ENCODE measurements at places on chromosomes 5 and 9.

- DNase-seq, result no peak
These were observed 98.1 kb upstream of the CCDC112 start for GRCh38 chr5:115394531-115394930.

- no peak for DNase-seq
These were observed 2200.4 kb upstream of the C9orf72 start for GRCh38 chr9:29773676-29774075.

DNA sequence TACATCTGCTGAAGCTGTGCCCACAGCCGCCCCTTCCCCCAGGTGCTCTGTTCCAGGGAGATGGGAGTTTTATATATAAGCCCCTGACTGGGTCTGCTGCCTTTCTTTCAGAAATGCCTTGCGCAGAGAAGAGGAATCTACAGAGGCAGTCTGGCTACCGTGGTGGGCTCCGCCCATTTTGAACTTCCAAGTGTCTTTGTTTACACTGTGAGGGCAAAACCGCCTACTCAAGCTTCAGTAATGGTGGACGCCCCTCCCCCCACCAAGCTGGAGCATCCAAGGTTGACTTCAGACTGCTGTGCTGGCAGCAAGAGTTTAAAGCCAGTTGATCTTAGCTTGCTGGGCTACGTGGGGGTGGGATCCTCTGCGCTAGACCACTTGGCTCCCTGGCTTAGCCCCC lies 41.3 kb downstream of the RANBP17 start:
- no peak for DNase-seq

DNA sequence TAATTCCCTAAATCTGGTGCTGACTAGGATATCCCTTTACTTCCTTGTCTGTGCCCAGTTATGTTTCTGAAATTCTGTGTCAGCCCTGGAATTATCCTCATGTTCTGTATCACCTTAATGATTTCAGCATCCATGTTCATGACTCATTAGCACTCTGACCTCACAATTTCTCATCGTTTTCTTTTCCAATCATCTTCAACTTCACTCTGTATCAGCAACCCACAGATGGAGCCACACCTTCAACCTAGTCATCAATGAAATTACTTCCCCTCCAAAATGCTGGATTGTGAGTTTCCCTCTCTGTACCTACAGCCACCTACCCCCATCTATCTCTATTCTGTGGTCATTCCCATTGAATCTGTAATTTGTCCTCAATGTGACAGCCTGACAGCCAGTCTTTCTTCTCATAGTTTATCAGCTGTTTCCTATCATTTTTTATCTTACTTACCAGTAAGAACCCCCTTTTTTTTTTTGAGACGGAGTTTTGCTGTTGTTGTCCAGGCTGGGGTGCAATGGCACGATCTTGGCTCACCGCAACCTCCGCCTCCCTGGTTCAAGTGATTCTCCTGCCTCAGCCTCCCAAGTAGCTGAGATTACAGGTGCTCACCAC lies 3.1 kb upstream of the IL6ST start:
- DNase-seq, result no peak

DNA sequence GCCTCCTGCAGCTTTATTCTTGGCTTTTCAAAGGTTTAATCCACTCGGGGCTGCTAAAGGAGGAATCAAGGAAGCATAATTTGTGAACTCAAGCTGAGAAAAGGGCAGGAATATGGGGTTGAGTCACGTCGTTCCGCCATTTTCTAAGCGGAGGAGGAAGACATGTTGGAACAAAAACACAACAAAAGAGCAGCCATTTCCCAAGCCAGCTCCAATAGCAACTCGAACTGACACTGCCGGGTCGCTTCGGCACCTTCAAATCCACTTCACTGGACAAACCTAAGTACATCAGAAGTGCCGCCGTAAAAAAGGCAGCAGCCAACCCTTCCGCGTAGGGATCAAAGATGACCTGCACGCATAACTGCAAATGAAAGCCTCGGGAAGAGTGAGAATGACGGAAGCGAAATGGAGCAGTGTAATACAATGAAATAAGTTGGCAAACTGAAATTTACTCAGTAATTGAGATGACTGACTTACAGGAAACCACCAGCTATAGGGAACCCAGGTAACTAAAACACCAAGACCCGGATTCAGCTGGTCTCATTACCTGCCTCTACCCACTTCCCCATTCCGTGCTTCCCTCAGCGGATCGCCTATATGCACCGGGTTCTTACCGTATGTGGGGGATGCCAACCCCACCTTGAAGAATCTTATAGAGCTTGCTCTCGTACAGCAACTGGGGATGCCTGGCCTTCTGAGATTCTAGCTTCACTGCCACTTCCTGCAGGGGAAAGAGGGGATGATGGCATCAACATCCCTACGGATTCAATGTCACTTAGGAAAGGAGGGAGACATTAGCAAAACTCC lies 1.6 kb downstream of the CSNK1A1 start:
- peak; percentile 42 for DNase-seq

DNA sequence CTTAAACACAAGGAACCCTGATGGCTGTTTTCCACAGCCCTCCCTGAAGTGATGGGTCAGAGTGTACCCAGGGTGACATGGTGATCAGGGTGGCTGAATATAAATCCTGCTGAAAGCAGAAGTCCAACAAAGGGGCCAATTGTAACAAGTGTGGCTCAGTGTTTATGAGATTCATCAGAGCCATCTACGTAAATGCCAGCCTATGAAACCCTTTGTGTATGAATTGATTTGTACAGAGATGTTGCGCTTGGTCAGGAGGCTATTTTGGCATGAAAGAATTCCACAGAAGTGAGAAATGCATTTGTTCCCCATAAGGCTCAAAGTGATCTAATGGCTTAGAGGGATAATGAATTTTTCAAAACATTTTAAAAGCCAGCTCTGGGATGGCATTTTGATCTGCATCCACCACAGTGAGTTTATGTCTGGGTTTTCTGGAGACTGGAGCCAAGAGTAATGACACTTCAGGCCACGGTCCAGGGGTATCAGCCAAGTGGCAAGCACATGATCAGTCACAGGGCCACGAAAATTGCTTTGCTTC lies 12.4 kb downstream of the PRUNE2 start:
- DNase-seq, result no peak

- DNase-seq, result peak; percentile 47
These were observed 589 bp downstream of the RIC1 start for GRCh38 chr9:5629312-5630080.

- no peak for DNase-seq
These were observed 9.7 kb upstream of the GPBP1 start for GRCh38 chr5:57164124-57164523.

DNA sequence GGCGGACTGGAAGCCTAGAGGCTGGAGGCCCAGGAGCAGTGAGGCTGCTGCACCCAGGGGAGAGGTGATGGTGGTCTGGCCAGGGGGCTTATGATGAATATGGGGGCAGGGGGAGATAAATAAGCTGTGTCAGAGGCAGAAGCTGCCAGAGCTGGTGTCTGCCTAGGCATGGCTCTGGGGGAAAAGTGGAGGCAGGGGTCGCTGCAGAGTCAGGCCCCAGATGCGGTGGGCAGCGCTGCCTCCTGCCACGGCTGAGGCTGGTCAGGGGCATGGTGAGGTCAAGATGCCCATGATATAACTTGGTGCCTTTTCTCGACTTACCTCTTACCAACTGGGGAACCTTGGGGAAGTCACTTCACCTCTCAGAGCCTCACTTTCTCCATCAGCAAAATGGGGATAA lies 51.1 kb downstream of the NSG2 start:
- DNase-seq, result no peak

GRCh38 chr5:120538149-120538548 lies 74.0 kb downstream of the PRR16 start:
- no peak for DNase-seq

- DNase-seq, result no peak
These were observed 97.5 kb downstream of the PIP5K1B start for GRCh38 chr9:68802525-68803015.

DNA sequence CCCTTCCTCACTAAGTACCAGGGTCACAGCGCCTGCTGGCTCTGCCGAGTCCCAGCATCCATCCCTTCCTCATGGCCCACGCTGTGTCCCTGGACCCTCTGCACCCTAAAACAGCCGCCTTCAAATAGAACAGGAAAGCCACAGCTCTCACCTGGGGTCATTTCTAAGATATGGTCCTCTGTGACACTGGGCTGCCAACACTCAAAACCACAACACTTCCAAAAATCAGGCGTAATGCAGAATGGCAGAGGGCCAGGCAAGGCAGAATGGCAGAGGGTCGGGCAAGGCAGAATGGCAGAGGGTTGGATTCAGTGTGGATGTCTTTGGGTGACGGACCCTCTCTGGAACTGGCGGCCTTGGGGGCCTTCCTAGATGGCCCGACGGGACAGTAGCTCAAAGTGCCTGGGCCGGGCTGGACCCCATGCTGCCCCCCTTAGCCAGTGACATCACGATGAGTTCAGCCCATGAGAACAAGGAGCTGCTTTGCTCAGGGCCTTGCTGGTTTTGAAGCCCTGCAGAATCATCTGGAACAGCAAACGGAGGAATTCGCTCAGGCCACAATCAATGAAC lies 35.3 kb downstream of the ZDHHC11B start:
- DNase-seq, result no peak

DNA sequence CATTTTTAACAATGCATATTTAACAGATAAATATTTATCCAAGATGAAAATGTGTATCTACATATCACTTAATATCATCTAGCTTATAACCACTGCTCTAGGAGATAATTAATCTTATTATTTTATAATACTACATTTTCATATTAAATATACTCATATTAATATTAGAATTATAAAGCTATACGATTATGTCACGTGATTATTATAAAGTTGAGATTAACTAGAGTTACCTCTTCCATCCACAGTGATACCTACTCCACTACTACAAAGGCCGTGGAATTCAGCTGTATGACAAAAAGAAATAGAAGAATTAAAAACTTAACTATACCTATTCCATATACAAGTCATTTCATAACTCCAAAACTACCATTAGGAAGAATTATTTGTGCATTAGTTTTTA lies 171.9 kb downstream of the FBN2 start:
- DNase-seq, result no peak

DNA sequence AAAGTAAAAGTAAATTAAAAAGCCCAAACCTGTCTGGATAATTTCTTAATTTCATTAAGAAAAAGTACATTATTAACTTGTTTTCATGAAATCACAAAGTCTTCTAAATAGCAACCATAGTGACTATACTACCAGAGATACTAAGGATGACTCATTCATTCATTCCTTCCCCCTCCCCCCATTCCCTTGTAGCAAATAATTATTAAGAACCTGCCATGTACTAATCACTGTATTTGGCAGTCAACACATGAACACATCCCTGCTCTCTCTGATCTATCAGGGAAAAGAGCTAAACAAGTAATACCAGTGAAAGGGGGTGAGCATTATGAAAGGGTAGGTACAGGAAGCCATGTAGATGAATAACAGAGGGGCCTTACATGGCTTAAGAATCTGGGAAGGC lies 203.9 kb downstream of the CWC27 start:
- DNase-seq, result no peak

DNA sequence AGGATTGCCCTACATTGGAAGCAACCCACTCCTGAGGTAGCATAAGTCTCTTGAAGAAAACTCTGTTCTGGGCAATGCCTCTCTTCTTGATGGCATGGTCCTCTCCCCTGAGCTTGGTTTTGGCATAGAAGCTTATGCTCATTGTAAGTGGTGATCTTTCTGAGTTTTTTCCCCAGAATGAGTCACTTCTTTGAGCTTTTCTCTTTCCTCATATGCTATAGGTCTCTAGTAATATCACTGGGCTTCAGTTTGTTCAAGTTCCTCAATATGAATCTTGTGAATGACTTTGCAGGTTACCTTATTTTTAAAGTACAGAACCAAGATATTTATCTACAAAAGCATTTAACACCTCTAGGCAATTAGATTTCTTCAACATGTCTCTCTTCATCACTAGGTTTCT lies 76.5 kb upstream of the ATG10 start:
- no peak for DNase-seq

GRCh38 chr5:177491429-177491945 lies 5.9 kb downstream of the PDLIM7 start:
- DNase-seq, result peak; percentile 71

DNA sequence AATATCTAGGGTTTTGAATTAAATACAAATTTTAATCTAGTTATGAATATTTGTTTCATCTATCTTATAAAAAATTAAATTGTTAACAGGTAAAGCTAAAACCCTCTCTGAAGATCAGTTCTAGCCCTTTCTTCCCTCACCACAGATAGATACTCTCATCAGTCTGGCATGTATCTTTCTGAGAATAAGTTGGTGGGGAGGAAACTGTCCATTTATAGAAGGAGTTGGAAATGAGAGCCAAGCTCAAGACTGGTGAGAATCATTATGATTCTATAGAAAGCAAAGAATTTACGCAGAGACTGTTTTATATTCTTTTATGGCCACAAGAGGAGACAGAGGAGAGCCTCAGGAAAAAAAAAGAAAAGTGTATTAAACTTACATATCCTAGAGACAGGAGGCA lies 59.0 kb downstream of the STARD4 start:
- peak; percentile 35 for DNase-seq

DNA sequence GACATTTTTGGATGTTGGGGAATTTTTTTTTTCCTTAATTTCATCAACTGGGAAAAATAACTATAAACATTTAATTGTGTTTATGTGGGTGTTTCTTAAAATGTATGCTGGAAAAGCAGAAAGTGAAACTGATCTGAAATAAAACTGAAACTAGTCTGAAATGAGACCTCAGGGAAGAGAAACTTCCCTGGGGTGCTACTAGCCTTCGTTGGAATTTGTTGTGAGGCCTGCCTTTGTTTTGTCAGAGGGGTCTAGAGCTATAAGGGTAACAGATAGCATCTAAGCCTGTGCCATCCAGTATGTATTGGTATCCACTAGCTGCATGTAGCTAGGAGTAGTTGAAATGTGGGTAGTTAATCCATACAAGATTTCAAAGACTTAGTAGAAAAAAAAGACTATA lies 10.4 kb downstream of the ZNF618 start:
- no peak for DNase-seq

Measured in GM03348 (cell line).